ENCODE measurements at places on chromosomes 11 and 22.

DNA sequence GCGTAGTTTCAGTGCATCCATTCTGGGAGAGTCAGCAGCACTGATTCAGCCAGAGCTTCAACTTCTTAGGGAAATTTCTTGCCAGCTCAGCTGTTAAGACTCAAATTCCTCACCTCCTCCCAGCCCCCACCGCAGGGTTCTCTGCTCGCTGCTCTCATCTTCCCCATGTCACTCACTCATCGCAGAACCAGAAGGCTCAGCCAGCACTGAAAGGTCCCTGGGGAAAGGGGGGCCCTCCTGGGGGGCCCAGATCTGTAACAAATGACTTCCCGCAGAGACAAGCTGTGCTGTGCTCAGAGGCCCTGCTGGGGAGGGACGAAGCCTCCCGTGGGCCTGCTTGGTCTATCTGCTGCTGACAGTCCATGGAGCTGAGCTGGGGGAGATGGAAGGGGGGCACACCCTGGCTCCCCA lies 220.6 kb downstream of the NTM start:
- no peak for DNase-seq

DNA sequence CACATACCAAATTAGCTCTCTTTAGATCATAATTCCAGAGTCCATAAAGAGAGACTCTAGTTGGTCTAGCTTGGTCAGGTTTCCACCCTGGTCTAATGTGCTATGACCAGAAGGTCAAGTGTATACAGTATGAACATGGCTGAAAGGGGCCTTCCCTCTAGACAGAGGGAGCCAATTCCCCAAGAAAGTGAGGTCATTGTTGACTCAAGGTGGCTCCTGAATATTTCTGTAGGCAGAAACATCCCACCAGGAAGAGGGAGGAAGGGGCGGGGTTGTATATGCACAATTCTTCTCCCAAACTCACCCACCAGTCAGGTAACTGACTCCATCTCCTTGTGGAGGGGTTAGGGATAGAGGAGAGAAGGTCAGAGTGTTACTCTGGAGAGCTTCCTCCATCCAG lies 281.8 kb upstream of the PLET1 start:
- no peak for DNase-seq

GRCh38 chr11:36240801-36241200 lies 48.4 kb downstream of the COMMD9 start:
- DNase-seq: no peak

DNA sequence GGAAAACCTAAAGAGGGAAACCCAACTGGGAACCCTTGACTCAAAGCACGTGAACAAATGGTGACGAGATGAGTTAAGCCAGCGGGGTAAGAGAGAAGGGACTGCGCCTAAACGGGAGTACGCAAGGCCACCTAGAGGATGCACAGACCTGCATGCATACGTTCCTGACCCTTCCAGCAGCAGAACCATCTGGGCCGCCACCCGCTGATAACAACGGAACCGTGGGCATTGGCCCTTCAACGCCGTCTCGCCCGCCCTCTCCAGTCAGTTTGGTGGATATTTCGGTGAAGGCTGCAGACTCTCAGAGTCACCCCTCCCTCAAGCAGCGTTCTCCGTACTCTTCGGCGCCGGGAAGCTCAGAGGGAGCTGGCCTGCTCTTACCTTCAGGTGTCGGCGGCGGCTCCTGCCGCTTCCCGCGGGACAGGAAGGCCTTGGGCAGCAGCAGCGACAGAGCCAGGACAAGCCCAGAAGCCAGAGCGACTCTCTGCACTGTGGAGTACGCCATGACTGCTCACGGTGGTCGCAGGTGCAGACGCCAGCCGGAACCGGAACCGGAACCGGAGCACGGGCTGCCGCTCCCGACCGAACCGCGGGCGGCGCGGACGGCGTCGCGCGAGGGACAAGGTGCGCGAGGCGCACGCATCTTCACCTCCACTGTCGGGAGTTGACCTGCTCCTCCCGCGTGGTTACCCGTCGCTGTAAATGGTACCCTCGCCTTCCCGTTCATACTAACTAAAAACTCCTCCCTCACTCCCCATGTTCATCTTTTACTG lies at the start of gene RIC3:
TSS of gene RIC3 (minus strand) at position 541 of the 773 bp plus-strand sequence. CDS start at position 505, 36 bp downstream.
- no peak for DNase-seq

DNA sequence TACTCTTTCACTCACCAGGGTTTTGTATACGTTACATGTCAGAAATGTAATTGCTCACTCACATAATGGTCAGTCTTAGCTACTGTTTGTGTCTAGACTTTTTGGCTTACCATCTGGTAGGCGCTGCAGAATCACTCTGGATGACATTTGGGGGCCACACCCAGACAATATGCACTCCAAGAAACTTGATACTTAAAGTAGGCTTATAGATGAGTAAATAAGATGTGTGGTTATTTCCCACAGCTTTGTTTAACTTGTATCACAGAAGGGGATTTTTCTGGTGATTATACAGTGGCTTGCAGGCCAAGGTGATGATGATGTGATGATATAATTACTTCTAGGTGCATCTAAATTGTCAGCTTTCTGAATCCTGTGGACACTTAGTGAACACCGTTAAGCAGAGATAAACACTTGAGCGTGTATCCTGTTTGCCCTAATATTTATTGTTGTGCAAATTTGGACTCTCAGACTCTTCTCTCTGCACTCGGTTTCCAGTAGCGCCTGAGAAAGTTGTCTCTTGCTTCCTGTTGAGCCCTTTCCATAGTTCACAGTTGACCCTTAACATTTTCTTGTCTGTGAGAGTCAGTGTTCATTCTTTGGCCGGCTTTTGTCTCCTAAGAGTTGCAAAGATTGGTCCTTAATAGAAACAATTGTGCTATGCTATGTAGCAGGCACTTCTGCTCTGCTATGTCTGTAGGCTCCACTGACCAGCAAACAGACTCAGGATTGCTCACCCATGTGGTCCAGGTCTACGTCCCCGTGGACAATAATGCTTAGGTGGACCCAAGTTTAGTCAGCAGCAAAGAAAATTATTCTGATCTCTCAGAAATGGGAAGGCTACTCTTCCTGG lies 89.3 kb downstream of the PRR5L start:
- no peak for DNase-seq

GRCh38 chr11:36356201-36356600 lies 60.1 kb downstream of the PRR5L start:
- no peak for DNase-seq

- DNase-seq: no peak
Observed at GRCh38 chr22:25120761-25121212, 78.9 kb upstream of the CRYBB3 start.

GRCh38 chr11:90661233-90661632 lies 438.4 kb upstream of the CHORDC1 start:
- no peak for DNase-seq

DNA sequence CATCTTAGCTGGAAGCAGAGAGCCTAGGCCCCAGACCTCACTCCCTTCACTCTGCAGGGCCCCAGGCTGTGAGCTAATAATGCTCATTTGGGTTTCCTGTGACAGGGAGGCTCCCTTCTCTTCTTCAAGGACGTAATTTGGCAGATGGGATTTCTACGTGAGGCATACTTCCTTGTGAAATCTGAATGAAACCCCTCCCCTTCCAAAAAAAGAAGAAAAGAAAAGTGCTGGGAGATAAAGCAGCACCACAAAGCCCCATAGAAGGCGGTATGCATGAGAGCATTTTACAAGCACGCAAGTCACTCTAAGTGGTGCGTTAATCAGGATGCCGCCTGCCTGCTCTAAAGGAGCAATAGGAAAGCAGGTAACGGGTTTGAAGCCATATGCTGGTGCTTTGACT lies 5.7 kb downstream of the P2RX3 start:
- DNase-seq: no peak

DNA sequence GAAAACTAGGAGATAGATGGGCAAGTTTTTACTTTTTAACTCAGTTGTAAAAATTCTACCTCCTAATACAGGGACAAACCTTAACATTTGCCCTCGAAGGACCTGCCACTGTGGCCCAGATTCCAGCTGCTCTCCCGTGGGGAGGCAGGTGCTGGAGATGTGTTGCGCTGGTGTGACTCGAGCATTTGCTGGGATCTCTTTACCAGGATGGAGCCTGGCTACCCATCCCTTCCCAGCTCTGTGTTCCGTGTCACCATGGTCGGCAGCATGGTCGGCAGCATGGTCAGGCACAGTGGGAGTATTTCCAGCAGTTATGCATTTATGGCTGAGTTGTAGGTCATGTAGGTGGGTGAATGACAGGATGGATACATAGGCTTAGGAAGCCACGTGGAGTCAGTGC lies 41.1 kb downstream of the OTOG start:
- no peak for DNase-seq

- no peak for DNase-seq
Observed at GRCh38 chr22:43118024-43118849, 7.7 kb downstream of the BIK start.

DNA sequence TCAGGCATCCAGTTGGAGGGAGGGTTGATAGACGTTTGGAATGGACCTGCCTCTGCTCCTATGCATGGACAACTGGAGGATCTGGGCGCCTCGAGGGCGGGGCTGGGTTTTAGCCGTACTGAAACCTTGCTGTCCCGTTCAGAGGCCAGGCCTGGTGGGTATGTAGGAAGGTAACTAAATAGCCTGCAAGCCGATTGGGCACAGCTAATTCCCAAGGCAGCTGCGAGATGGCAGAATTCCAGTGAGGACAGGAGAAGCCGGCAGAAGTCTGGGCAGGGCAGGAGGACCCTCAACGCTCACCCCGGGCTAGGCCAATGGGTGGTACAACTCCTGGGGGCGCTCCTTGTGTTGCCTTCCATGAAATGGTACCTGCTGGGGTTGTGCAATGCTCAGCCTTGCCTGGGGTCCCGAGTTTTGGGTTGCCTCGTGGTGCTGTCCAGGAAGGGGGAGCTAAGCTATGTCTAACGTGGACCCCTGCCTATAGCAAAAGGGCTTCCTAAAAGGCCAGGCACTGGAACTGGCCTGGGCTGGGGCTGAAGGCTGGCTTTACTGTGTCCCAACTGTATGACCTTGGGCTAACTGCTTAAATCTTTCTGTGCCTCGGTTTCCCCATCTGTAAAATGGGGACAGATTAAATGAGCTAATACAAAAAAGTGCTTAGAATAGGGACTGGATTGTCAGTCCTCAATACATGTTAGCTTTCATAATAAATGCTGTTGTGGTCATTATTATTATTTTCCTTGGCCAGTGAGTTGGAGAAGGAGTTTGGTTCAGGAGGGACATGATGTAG lies 30.1 kb upstream of the CD82 start:
- DNase-seq: no peak

GRCh38 chr22:23495614-23496444 lies 84.3 kb downstream of the IGLL1 start:
- DNase-seq: no peak

- no peak for DNase-seq
Observed at GRCh38 chr22:30876221-30876751, 92.3 kb downstream of the MORC2 start.

- no peak for DNase-seq
Observed at GRCh38 chr11:77981346-77981947, 13.0 kb downstream of the INTS4 start.

DNA sequence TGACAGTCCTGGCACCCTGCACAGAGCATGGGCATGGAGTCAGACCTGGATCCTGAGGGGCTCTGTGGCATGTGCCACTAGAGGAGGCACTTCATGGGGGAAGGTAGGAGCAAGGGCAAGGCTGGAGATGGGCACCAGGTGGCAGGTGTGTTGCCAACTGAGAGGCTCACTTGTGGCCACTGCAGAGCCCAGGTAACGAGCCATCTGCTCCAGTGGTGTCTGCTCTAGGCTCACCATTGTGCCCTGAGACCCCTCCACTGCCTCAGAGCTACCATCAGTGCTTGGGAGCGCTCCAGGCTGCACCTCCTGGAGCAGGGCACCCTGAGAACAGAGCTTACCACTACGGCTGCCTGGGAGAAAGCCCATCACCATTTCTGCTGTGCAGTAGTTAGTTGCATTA lies 1.3 kb upstream of the ZDHHC8 start:
- no peak for DNase-seq

- no peak for DNase-seq
Observed at GRCh38 chr11:75373201-75373600, 21.7 kb upstream of the ARRB1 start.

GRCh38 chr11:67484847-67485311 lies 2.1 kb downstream of the AIP start:
- no peak for DNase-seq

GRCh38 chr11:35036639-35037038 lies 102.3 kb upstream of the CD44 start:
- no peak for DNase-seq

- no peak for DNase-seq
Observed at GRCh38 chr11:117944554-117944953, 15.4 kb upstream of the TMPRSS13 start.

DNA sequence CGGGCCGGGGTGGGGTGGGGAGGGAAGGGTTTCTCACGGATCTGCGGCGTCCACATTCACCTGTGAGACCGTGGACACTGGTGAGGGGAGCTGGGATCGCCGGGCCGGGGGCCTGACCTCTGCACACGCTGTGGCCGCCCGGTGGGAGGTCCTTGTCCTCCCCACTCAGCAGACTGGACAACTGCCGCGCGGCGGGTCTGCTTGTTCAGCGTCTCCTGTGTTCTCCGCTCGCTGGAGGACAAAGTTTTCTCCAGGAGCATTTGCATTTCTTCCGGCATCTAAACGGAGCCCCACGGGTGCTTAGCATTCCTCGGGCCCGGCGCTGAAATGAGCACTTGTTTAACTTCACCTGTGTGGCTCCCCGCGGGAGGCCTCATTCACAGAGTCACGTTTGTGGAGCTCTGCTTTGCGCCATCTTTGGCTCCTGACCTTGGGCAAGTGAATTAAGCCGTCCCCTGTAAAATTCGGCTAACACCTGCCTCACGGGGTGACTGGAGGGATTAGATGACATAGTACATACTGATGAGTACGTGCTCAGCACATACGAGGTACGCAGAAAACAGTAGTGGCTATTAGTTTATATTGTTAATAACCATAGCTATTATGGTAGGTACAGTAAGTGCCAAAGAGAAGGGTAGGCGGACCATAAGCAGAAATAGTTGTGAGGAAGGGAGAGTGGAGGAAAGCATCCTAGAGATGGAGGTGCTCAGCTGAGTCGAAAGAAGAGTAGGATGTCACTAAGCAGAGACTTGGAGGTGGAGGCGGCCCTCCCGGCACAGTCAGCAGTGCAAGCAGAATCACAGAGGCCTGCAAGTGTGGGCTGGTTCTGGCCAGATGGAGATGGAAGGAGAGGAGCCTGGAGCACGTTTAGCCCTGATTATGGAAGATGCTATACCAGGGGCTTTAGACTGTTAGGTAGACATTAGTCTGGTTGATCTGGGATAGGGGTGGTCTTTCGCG lies 885 bp downstream of the TRMU start:
- no peak for DNase-seq

- DNase-seq: no peak
Observed at GRCh38 chr11:64559351-64560138, 31.5 kb upstream of the SLC22A12 start.

- DNase-seq: no peak
Observed at GRCh38 chr11:82533628-82534327, 199.9 kb downstream of the FAM181B start.

GRCh38 chr11:36186340-36187175 lies 102.7 kb downstream of the COMMD9 start:
- no peak for DNase-seq
